PC-3 (cell line): ENCODE measurements at places on chromosomes 3 and 15. TPM values are rescaled to one million over a fixed set of nuclear protein-coding genes. Genes with fewer than 3 reads are reported as not detected.

DNA sequence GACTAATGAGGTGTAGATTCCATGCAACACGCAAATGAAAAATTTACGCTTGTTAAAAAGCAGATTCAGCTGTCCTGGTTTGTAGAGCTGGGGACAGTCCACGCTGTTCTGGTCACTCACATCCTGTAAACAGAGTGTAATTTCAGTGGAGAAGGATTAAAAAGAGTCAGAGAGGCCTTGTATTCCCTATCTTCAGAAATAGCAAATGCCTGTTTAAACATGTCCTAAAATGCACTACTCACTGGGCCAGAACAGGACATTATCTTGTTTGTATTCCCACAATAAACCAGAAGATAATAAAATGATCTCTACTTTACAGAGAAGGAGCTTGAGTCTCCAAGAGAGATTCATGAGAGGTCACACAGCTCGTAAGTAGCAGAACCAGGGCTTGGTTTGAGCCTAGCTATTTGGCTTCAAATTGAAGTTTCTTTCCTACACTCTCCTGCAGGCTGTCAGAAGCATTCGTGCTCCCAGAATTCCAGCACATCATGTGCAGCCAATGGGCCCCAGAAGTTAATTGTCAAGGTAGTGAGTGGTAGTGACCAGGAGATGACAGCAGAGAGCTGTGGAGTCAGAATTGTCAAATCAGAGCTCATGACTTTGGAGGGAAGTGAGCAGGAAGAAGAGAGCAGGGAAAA is 242.5 kb downstream of the ATP8B4 start:
- DNase-seq = peak; percentile 42

DNA sequence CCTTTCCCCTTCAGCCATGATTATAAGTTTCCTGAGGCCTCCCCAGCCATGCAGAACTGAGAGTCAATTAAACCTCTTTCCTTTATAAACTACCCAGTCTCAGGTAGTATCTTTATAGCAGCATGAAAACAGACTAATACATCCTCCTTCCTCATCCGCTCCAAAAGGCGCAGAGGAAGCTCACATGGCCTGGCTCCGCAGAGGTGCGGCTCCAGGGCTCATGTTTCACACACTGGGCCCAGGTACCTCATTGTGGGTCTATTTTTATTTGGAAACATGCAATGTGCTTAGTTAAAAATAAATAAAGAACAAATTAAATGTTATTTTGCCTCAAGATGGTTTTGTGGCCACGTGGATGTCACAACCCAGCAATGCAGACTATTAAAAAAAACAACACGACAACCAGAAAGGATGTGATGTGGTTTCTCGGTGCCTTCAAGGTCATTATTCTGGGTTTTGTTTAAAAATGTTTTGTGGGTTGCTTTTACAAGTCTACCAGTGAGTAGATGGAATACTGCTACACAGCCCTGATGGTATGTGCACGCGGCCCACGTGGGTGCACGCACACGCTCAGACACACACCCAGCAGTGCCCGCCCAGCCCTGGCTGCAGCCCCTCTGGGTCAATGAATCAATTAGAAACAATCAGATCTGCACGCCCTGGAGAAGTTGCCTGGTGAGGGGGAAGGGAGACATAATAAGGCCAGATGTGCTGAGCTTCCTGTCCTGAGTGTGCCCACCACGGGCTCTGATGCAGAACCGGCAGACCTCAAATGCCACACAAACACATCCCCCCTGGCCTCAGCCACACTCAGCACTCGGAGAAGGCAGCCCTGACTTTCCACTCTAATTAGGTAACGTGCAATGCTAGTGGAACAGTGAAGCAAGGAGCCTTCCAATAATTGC is 140.1 kb downstream of the ADAMTS17 start:
- no peak for DNase-seq

- peak; percentile 48 for DNase-seq
Measured at GRCh38 chr3:10964537-10965167, 27.9 kb upstream of the SLC6A1 start.

- DNase-seq = peak; percentile 89
Measured at GRCh38 chr3:36124118-36124796, 256.0 kb upstream of the STAC start.

The MCF2L2 gene
- total RNA-seq = 3.6 and 3.9 TPM in 2 replicates

DNA sequence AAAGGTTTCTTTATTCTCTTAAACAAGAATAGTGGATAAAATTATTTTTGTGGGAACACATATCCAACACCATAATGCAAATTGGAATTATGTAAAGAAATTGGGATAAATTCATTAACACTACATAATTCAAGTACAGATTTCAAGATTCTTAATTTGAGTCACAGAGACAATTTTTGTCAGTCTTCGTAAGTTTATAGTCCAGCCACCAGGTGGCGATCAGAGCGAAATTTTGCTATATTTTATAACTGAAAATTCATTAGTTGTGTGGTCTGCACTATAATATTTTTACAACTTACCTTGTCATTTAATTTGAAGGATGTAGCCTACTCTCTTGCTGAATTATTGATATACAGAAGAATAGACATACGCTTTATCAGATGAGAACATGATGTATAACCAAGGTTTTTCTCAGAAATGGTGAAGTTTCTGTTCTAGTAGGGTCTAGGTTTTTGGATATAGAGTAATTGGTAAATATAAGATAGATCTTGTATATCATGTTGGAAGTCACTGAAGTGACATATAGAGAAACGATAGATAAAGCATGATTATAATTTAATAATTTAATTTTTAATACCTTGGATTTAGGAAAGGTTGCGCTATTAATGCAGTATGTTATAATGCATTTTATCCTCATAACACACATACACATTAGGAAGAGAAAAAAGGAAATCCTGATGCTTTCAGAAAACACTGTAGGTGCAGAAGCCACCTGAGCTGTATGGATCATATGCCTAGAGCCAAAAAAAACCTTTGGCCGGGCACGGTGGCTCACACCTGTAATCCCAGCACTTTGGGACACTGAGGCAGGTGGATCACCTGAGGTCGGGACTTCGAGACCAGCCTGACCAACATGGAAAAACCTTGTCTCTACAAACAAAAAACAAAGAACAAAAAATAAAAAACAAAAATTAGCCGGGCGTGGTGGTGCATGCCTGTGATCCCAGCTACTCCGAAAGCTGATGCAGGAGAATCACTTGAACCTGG is 31.7 kb downstream of the PLSCR4 start:
- peak; percentile 70 for DNase-seq

- DNase-seq = no peak
Measured at GRCh38 chr15:26148156-26148860, 285.2 kb upstream of the ATP10A start.

GRCh38 chr15:82850731-82851130 is 41.3 kb downstream of the WHAMM start:
- DNase-seq = no peak

The RETNLB gene
- not detected in 2 replicates for total RNA-seq

- no peak for DNase-seq
Measured at GRCh38 chr3:125200731-125201139, 11.8 kb downstream of the SLC12A8 start.

GRCh38 chr15:86139828-86140227 is 60.2 kb downstream of the AGBL1 start:
- no peak for DNase-seq

- peak; percentile 13 for DNase-seq
Measured at GRCh38 chr15:96340598-96341512, 10.4 kb downstream of the NR2F2 start.

- DNase-seq = no peak
Measured at GRCh38 chr3:136620436-136620835, 131.7 kb downstream of the STAG1 start.

- peak; percentile 85 for DNase-seq
Measured at GRCh38 chr15:65384895-65385869, 7.4 kb upstream of the IGDCC3 start.

The CYP1A1 gene
- 2.3 and 2.5 TPM in 2 replicates for total RNA-seq

DNA sequence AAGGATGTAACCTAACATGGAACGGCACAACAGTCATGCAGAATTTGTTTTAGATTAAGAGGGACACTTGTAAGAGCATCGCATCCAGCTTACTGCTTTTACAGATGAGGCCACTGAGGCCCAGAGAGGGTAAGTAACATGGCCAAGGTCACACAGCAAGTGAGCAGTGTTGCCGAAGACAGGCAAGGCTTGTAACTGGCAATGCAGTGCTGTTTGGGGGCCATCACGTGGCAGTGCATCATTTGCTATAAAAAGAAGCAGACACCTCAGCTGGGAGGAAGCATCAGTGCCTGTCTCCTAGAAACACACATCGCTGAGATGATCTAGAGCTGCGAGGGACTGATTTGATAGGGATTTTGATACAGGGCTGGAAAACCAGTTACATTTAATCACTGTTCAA is 108.2 kb upstream of the PROK2 start:
- DNase-seq = no peak
